ENCODE measurements at places on chromosomes 1 and 21.

- DNase-seq = no peak
These were observed 88.9 kb downstream of the COL24A1 start for GRCh38 chr1:86067626-86068025.

- no peak for DNase-seq
These were observed 122.2 kb upstream of the ADGRL4 start for GRCh38 chr1:79128722-79129121.

GRCh38 chr1:175090780-175091179, 23.1 kb downstream of the TNN start:
- DNase-seq = no peak

DNA sequence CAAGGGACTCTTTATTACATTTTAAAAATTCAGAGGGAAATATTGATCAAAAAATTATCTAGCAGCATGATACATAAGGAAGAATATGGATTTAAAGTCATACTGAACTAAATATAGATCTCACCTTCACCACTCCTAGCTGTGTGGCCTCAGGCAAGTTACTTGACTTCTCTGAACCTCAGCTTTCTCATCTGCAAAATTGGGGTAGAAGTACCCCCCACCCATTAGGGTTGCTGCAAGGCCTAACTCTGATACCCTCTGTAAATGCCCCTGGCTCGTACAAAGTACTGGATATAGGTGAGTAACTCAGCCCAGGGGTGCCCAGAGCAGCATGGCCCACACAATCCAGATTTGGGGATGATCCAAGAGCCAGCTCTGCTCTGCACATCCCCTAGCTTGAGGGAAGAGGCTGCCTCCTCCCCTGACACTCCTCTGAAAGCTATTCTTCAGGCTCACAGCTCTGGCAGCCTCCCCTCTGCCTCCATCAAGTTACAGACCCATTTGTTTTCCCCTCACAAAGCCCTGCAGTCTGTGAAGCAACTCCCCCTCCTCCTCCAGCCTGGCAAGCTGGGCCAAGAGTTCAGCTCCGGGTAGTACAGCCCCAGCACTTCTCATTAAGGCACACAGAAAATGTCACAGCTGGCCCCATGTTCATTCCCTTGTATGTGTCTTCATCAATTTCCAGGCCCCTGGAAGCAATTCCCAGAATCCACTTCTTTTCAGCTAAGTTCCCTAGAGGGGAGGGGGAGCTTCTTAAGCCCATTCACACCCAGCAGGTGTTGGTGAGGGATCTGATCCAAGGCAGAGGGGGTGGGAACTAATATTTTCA, 143.7 kb downstream of the PLPP3 start:
- no peak for DNase-seq

DNA sequence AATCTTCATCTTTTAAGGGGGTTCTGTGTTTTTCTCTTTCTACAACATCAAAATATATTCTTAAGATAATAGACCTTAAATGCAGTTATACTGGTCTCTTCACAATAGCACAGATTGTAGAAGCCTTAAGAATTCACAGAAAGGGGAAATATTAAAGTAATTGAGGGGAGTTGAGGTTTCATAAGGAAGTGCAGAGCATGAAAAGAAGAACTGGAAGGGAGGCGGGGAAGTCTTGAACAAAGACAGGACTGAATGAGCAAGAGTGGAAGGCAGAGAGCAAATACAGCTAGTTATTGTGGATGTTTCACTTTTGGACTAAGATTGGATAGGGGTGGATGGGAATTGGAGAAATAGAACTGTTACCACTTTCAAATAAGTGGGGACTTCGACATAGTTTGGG, 67.7 kb downstream of the PTGER3 start:
- DNase-seq = no peak

GRCh38 chr1:238738892-238739291, 647.5 kb upstream of the CHRM3 start:
- DNase-seq = no peak

DNA sequence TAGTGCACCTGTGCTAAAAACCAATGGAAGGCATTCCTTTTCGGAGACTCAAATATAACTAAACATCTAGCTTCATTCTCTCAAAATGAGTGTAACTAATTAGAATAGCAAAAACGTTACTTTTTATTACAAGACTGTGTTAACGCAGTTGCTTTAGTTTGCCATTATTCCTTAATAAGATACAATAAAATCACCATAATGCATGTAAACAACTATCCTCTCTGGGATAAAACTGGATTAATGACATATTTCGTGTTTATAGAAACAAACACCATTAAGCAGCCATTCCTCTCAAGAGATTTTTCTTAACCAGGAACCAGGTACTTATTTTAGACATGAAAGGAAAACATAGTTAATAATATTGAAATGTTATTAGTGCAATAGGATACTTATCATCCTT, 512.8 kb upstream of the B3GALT2 start:
- no peak for DNase-seq

DNA sequence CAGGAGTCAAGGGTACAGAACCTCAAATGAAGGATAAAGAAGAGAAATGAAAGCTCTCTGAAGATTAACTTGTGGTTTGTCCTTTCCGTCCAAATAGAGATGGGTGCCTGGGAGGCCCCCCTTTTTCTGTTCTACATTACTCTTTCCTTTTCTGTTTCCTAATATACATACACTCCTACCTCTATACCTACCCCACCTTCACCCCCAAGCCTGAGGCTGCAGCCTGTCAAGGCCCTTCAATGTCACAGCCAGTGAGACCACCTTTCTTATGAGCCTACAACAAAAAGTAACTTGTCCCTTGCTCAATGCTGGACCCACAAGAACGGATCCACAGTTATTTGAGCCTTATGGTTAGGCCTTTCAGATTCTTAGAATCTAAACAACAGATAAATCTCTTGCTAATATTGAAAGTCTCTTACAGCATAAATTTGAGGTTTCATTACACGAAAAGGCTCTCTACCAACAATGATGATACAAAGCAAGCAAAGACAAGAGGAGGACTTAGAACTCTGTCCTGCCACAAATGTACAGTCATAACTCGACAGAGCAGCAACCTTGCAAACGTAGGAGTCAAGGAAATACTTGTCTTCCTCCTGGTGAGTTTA, 4.1 kb upstream of the TRAF3IP3 start:
- peak; percentile 62 for DNase-seq

GRCh38 chr1:71787699-71788098, 494.6 kb downstream of the NEGR1 start:
- DNase-seq = no peak

GRCh38 chr1:213994888-213995287, 7.1 kb downstream of the PROX1 start:
- no peak for DNase-seq

DNA sequence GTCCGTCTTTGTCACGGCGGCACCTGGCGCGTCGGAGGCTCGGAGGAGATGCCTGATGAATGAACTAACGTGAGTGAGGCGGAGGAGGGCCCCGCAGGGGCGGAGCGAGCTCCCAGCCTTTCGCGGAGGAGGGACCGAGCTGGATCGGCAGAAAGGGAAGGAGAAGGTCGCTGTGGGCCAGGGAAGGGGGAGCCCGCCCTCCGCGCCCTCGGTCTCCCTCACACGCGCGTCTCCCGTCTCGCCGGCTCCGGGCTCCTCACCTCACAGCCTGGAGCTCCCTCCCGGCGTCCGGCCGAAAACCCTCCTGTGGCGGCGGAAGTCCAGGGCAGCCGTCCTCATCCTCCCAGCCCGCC, 519 bp downstream of the ZNF496 start:
- DNase-seq = peak; percentile 78

- no peak for DNase-seq
These were observed 541.5 kb downstream of the AMY1C start for GRCh38 chr1:104291156-104291555.

DNA sequence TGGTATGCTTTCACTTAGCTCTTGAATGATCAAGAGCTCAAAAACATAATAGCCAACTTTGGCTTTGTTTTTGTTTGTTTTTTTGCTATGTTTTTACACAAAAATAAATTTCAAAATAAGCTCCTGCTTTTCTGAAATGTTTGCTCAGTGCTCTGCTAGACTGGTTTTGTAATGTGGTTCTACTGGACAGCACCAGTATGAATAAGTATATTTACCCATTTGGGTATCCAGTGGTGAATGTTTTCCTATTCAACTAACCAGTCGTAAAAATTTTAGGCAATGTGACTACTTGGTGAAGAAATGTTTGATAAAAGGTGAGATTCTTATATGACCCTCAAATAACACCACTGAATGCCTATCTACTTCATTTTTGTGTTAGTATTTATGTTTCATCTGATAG, 308.6 kb downstream of the PTPRC start:
- DNase-seq = no peak

- DNase-seq = no peak
These were observed 84.8 kb upstream of the ZNF648 start for GRCh38 chr1:182146286-182146685.

DNA sequence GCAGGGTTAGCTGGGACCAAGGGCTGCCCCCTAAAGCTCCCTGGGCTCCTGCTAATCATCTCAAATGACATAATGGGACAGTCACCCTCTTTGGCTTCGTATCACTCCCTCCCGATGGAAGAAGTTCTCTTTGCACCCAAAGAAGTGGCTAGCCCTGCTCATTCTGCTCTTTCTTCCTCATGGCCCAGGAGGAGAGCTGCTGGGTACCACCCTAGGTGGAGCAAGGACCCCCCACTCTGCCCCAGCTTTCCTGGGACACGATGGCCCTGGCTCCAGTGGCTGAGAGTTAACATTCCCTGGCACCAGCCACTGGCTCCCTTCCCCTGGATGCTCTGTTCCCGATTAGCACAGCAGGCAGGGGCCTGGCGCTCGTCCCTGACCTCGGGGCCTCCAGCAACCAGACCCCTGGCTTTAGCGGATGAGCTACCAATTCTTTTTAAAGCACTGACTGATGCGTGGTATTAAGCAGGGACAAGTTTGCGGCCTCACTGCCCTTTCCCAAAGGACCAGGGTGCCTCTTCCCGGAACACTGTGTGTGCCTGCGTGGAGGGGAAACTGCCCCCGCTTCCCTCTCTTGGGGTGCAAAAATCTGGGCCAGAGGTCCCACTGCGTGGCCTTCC, 1.2 kb downstream of the MYOM3 start:
- DNase-seq = no peak

DNA sequence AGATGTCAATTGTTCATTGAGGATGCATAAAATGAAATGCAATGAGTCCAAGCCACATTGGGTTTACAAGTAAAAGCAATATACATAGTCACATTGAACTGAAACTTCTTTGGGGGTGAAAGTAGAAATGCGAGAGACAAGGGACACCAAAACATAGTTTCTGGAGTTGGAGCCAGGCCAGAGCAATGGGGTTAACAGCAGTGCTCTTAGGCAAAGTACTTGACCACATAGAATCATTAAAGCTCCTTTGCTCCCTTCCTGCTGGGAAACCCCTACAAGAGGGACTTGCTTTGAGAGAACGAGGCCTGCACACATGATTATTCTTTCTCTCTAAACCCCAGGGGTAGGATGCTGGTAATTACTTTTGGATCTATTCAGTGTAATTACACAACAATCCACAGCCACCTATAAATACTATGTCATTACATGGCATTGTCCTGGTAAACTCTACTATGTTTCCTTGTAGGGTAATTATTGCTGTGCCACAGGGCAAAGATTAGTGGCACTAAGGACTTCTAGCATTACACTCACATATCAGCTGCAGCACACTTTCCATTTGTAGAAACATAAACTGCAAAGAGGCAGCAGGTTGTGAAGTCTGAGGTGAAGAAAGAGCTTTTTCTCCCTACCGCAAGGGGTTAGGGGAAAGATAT, 421.6 kb upstream of the PBX1 start:
- DNase-seq = no peak

GRCh38 chr1:28812669-28813468, 899 bp downstream of the OPRD1 start:
- no peak for DNase-seq

GRCh38 chr1:230752407-230752806, 5.2 kb downstream of the CAPN9 start:
- peak; percentile 42 for DNase-seq

DNA sequence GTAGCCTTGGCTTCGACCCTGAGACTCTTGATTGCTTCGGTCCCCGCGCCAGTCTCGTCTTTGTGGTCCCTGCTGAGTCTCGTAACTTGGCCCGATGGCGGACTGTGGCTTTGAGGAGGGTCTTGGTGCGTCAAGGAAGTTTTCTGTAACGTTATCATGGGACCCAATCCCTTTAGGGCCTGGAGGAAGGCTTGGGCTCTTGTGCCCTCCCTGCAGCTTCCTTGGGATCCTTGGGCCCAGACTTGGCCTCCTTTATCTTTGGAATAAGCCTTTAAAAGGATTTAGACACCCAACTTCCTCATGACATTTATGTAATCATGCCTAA, 371 bp downstream of the ZMPSTE24 start:
- DNase-seq = no peak

DNA sequence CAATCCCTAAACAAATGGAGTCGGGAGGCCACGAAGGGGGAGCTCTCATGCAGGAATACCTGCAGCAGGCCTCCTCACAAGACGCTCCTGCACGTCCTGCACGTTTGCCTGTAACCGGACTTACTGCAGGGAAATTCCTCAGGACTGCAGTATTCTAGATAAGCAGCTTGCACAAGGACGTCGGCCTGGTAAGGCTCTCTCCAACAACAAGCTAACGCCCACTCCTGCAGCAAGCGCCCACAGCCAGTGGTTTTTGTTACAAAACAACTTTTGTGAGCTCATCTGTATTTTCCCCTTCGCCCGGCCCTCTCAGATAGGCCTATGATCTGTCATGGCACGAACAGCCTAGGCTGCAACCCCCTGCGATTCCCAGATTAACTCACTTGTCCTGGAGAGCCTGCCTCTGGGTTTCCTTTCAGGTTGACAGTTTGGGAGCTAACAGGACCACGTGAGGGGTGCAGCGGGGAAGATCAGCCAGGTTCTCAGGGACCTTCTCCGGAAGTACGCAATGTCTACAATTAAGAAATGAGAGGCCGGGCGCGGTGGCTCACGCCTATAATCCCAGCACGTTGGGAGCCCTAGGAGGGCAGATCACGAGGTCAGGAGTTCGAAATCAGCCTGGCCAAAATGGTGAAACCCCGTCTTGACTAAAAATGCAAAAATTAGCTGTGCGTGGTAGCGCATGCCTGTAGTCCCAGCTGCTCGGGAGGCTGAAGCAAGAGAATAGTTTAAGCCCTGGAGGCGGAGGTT, 921 bp upstream of the MIB2 start:
- peak; percentile 92 for DNase-seq

DNA sequence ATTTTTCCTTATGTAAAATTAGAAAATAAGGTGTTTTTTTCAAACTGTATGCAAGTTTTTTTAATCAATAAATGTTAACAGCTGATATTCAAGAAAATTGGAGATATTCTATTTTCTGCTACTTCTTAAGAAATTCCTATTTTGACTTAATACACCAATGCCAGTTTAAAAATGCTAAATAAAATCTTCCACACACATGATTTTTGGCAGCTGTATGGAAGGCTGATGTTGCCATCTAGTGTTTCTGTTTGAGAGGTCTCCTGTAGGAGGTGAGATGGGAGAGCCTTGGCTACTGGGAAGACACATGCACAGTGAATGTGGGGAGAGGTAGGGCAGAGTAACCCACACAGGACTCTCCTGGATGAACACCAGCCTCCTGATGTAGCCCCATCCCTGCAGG, 29.2 kb upstream of the OR2B11 start:
- DNase-seq = no peak
